ENCODE measurements at places on chromosomes 11 and 22.

- no peak for DNase-seq
Measured at GRCh38 chr11:4065086-4065485, 29.5 kb upstream of the RRM1 start.

DNA sequence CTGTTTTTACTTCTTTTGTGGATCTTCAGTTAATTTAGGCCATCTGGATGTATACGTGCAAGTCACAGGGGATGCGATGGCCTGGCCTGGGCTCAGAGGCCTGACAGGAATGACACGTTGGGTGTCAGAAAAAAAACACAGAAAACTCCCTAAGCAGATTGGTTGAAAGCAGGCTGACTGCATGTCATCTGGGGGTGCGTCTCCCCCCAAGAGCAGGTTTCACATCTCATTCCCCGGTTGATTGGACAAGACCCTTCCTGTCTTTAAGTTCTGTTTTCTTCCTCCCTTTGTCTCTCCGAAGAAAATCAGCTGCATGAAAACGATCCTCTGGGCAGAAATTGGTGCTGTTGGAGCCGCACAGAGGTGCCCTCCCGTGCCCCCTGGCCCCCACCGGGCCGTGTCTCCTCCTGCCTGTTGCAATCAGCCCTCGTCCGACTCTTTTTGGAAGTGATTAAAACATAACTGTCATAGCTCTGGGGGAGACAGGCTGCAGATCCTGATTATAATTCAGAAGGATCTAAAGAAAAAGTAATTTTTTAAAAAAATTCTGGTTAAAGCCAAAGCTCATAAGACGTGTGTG, 71.8 kb upstream of the PARVG start:
- DNase-seq = no peak

DNA sequence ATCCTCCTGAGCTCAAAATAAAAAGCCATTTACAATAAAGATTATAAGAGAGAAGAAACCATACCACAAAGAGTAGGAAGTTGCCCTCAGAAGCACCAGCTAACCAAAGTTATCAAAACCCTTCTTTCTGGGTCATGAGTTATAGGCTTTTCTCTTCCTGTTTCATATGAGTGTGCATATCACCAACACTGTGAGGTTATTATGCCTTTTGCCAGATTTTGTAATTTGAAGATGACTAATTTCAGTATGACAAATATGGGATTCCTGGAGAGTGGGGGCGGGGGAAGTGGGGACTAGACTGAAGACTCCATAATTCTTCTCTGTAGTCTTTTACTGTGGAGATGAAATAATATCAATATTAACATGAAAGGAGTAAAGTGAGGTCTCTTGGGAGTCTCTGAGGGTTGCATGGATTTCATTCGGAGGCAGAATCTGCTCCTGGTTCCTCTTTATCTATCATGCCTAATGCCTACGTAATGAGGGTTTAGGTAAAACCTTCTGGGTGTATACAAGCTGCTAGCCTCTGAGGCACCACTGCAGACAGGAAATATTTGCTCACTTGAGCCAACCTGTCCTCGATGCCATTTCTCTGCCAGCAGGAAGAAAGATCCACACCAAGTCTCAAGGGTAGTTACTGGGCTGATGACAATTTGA, 2.1 kb downstream of the LPXN start:
- peak; percentile 17 for DNase-seq

DNA sequence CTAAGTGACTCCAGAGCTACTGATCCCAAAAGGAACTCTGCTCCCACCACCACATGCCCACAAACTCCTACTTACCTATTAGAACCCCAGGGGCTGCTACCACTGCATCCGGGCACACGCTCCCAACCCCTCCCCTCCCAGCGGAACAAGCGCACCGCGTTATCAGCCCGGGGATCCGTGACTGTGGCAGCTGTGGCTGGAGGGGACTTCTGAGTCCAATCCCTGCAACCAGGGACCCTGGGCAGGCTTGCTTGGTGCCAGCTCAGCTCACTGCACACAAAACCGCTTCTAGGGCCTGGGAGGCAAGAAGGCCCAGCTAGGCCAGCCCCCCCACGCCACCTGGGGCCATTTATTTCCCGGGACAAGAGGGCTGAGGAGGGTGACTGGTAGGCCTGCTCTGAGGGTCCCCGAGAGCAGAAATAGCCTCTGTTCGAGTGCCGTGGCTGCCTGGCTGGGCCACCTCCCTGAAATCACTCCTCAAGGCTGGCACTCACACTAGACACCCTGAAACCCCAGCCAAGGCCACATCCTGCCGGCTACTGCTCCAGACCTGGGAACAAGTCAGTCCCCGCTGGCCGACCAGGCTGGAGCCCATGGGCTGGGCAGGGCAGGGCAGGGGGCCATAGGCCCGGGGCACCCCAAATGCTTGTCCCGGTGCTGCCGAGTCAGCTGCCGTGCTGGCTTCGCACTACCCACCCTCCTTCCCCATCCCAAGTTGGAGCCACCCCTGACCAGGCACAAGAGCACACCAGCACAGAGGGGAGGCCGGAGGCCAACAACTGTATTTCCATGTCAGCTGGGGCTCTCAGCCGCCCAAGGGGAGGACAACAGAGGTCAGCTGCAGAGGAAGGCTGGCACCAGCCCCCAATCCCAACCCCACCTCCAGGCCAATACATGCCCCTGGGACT, 1.9 kb upstream of the IFITM10 start:
- no peak for DNase-seq

DNA sequence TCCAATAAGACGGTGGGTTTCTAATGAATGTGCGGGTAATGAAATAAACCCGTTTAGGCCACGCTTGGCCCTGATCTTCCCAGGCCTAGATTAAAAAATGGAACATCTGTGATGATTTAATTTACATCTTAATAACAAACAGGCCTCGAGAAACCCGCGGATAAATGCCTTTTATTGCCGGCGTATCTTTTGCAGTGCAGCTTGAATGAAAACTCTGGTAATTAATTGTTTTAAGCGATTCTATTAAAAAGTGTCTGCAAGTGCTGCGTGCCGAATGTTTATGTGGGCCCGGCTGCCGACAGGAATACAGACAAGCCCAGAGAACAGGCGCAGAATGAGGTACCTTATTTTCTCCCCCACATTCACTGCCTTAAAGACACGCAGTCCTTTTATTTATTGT, 420.7 kb downstream of the MN1 start:
- DNase-seq = no peak

DNA sequence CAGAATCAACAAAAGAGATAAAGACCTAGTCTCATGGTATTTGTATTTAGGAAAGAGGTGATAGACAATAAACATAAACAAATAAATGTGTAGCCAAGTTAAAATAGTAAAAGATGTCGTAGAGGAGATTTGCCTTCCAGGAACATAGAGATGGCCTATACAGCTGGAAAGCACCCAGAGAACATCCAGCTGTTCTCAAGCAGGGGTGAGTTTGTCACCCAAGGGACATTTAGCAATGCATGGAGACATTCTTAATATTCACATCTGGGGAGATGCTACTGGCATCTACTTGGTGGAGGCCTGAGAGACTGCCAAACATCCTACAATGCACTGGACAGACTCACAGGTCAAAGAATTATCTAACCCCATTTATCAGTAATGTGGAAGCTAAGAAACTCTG, 88.3 kb downstream of the C11orf87 start:
- no peak for DNase-seq

- DNase-seq = no peak
Measured at GRCh38 chr11:67435727-67436458, 1.6 kb downstream of the PTPRCAP start.

- DNase-seq = peak; percentile 24
Measured at GRCh38 chr22:19679522-19680101, 34.7 kb upstream of the SEPTIN5 start.

- DNase-seq = no peak
Measured at GRCh38 chr11:80297858-80298632, 857.2 kb upstream of the TENM4 start.

DNA sequence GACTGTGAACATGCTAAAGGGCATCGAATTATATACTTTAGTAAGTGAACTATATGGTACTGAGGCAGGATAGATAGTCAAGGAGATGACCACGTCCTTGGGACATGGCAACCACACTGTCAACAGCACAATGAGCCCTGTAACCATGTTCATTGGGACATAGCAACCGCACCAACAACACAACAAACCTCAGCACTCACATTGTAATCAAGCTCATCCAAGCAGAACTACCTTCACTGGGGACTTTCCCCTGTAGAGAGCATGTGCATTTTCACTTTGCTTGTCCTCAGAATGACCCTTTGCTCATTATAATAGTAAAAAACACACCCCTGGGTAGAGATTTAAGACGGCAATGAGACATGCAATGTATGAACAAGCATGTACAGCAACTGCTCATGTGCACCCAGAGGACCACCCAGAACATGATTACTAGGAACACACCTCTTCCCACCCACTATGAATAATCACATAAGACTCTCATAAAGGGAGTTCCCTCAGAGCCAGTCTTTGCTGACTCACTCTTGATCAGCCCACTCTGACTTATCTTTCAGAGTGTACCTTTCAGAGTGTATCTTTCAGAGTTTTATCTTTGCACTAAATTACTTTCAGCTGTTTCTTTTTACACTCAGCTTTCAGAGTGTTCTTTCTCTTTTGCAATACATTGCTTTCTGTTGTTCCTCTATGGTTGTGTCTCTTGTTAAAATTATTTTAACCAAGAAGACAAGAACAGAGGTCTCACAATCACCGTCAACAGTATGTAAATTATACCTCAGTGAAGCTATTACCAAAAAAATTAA, 4.1 kb upstream of the PLAAT2 start:
- peak; percentile 34 for DNase-seq

DNA sequence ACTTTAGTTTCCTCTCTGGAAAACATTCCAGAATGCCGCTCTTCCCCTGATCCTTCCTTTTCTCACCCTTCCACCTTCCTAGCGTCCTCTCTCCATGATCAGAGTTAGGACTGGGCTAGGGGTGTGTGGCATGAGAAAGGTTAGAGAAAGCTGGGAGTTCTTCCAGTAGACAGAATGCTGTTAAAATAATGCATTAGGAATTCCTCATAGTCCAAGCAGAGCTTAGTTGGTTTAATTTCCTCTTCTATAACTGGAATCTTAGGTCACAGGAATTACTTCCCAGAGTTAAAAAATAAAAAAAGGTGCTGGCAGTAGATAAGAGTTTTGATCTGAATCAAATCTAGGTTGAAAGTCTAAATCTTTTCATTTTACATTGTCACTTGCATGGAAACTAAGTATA, 37.2 kb upstream of the ADORA2A start:
- no peak for DNase-seq

GRCh38 chr11:130719220-130719915, 196.9 kb downstream of the SNX19 start:
- DNase-seq = no peak

DNA sequence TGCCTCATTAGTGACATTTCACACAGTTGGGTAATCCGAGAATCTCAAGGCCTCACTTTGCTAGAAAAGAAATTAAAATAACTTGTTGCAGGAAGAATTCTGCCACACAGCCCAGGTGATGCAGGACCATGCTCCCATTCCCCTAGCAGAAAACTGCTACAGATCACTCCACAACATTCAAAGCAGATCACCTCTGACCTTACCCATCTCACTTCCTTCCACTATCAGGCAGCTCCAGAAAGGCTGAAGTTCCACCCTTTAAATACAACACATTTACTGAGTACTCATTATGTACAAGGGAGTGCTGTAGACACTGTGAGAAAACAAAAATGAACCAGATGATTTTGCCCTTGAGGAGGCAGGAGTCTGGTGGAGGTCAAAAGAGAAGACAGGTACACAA, 231.0 kb downstream of the TTC28 start:
- DNase-seq = no peak

DNA sequence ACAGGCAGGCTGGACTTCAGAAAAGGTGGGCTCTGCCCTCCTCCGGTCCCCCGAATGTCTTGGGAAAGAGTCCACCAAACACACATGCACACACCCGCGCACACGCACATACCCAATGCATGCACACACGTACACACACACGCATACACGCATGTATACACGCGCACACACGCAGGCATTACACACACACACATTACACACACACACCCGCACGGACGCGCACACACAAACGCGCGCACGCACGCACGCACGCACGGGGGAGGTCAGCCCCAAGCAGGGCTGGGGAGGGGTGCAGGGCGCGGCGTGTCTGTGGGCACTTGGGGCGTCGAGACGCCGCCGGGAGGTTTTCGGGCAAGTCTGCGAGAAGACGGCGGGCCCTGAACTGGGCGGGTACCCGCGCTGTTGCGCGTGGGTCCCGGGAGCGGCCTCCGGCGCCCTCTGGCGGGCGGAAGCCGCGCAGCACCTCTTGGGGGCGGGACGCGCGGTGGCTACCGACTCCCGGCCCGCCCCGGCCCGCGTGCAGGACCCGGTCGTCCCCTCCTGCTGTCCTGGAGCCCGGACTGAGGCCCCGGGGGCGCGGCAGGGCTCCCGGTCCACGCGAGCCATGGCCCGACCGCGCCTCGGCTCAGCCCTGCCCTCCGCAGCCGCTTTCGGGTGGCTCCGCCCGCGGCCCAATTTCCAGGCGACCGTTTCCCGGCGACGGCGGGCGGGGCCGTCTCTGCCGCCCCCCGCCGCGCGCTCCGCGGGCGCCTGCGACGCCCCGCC, 3.6 kb downstream of the SEPTIN5 start:
- peak; percentile 54 for DNase-seq

DNA sequence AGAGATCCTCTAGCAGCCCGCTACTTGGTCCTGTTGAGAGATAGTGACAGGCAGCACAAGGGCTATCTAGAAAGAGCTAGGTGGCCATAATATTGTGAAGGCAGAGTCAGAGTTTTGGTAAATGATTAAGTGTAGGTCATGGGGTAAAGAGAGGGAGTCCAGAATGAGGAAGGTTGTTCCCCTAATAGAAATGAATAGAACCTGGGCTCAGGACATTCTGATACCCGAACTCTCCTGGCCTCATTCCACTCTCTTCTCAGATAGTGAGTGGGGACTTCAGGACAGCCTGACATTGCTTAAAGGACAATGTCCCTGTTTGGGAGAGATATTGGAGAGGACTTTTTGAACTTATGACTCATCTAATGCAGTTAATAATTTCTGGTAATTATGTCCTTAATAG, 20.6 kb downstream of the SLC5A1 start:
- no peak for DNase-seq

DNA sequence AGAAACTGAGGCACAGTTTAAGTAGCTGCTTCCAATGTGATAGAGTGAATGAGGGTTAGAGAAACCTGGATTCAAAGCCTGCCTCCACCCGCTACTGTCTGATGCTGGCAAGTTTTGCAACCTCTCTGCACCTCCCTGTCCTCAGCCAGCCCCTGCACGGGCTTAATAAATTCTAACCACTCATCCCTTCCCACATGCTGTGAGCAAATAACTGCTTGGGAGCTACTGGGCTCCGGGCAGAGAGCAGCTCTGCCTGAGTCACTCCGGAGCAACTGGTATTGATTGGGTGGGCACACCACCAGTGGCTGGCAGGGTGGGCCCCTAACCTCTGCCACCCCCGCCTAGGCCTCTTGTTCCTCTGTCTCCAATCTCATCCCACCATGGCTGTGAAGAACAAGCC, 104.3 kb upstream of the SYT13 start:
- DNase-seq = no peak

Data from stimulated activated CD8-positive, alpha-beta memory T cell treated with anti-CD3 and anti-CD28 coated beads, Interleukin-2, amount 100 ng/mL, for 1 hour (primary cell).